ENCODE measurements at places on chromosomes 2 and 18.

- DNase-seq, result no peak
These were observed 238.9 kb downstream of the XIRP2 start for GRCh38 chr2:167127135-167127534.

DNA sequence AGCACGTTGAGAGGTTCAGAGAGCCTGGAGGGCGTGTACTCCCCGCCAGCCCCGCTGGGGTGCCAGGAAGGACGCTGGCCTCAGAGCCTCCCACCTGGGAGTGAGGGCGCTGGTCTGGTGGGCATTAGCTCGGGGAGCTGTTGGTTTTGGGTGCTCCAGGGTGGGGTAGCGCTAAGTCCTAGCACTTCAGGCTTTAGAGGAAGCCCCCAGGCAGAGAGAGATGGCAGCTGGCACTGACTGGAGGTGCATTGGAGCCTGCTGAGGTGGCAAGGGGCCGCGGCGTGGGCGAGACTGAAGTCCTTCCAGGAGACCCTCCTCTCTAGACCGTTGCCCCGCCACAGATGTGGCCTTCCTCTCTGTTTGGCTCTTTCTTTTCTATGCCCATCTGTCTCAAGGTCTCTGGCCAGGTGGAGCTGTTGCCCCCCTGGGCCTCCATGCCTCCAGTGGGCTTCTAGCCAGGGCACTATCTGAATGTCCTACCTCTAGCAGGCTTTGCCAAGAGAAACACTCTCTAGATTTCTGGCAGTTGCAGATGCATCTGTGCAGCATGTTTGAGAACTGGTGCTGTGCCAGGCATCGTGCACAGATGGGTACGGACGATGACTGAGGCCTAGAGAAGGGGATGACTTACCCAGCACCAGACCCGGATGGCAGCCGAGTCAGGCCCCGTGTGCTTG is 6.6 kb downstream of the CAPN10 start:
- DNase-seq, result no peak

DNA sequence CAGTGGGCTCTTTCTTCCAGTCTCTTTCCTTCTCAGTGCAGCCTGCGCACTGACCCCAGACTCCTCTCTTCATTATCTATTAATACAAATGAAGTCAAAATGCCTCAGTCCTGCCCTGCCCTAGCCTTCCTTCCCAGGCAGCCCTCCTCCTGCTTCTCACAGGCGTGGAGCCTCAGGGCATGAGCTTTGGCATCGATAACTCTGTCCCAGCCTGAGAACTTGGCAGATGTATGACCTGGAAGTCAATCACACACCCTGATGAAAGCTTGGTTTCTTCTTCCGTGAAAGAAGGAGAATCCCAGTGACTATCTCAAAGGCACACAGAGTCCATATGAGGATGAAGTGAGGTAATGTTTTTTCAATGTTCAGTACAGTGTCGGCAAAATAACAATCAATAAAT is 600.7 kb upstream of the ID2 start:
- no peak for DNase-seq

- no peak for DNase-seq
These were observed 128.6 kb upstream of the NYAP2 start for GRCh38 chr2:225270861-225271260.

- DNase-seq, result no peak
These were observed at the start of gene PIEZO2 for GRCh38 chr18:11149441-11150270. PIEZO2 (minus strand) TSS chr18:11149569; CDS start chr18:11148588, 981 bp downstream.
